ENCODE measurements at places on chromosomes 7 and 10.

GRCh38 chr7:123864436-123864835, 19.5 kb downstream of the HYAL4 start:
- DNase-seq = no peak

GRCh38 chr10:31138026-31138553, 106.4 kb upstream of the ZNF438 start:
- DNase-seq = no peak

DNA sequence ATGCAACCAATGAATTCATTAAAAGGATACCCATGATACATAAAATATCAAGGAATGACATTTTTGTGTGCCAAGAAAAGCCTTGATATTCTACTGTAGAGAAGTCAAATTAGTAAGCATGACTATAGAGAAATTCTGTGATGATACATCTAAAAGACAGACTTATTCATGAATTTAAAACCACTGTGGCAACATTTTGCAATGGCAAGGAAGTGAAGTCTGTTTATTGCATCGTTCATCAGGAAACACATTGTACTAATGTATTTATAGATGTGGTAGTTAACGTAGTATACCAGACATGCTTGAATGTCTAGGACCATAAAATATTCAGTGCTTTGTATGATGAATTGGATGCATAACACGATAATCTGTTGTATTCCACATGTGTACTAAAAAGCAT, 9.3 kb upstream of the CLEC5A start:
- DNase-seq = no peak

DNA sequence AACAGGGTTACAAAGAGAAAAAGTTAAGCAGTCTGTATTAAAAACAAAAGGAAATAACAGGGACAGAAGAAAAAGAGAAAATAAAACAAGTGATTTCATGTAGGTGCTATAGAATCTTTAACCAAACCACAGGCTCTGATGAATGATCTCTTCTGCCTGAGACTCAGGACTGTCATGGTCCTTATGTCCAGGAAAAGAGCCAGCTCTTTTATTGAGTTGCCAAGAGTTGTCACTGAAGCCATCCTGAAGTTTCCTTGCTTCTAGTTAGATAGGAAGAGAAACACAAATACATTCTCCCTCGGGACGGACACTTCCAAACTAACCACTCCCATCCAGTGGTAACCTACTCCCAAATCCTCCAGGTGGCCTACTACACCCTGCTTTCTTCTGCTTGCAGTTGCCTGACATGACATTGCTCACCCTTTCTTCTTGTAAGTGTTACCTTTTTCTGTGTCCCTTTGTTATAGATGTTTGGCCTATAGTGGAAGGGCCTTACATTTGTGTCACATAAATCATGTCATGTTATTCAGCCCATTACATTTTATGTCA, 346.7 kb downstream of the NRG3 start:
- no peak for DNase-seq

DNA sequence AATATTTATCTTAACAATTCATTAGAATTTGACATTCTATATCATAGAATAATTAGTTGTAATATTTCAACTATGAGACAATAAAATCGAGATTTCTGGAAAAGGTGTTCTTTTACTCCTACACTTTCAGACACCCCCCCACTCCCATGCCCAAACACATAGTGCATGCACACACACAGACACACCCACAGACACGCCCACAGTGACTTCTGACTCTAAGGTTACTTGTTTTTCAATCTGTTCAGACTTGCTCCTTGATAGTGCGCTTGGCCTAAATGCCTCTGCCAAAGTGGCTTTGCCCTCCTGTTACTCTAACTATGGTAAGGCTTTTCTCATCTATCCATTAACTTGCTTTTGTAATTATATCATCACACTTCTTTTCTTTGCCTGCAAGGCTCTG, 144.0 kb upstream of the PPP1R3A start:
- DNase-seq = no peak

DNA sequence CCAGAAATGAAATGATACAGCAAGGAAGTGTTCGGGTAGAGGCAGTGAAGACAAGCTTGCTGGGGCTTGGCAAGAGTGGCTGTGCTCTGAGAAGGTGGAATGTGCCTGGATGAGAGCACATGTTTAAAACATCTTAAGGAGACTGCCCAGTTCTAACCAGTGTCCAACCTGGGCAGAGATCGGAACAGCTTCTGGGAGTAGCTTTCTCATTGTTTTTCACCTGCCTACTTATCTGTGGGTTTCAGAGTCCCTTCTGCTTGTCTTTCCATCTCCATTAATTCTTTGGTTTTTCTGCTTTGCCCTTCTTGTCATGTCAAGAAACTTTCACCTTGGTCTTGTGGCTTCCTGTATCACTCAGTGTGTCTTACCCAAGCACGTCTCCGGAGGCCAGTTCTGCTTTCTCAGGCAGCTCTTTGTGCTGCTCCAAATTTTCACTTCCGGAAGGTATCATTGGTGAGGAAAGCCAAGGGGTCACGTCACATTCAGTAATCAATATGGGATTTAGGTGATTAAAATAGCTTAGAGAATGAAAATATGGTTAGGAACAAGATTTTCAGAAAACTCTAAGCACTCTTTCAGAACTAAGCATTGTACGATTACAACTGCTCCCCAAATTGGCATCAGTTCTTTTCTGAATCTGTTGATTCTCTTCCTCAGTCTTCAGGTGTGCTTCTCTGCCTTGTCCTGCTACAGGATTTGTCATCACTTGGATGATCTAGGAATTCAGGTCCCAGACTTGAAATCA, 5.5 kb upstream of the LAMB4 start:
- peak; percentile 28 for DNase-seq

DNA sequence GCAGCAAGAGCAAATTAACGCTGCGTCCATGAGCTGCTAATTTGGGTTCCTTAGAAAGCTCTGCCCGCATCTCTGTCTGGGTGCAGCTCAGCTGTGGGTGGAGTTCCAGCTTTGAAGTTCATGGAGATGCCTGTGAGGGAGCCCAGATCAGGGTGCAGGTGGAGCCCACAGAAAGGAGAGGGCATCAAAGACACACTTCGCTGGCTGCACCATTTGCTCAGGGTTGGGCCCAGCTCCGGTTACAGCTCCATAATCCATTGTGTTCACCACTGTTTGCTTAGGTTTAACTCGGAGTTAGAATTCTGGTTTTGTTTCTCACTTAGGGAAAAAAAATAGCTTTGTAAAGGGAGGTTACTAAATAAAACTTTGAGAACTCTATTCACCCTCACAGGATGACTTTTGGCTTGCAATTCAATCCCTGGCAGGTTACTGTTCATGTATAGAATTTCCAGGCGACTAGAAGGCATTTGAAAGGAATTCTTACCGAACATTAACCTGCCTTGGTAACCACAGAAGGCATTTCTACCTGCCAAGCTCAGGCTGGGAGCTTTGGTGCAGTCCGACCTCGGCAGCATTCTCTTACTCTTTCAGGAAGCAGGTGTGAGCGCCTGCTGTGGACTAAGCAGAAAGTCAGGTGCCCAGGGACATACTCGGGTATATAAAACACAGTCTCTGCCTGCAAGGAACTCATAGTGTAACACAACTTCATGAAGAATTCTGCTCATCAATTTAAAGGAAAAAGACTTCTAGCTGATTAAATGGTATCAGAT, 179.5 kb upstream of the RNF32 start:
- no peak for DNase-seq

- DNase-seq = no peak
These were observed 81.3 kb downstream of the CDK6 start for GRCh38 chr7:92754919-92755581.

GRCh38 chr7:127794551-127794950, 142.6 kb downstream of the SND1 start:
- DNase-seq = no peak

- DNase-seq = no peak
These were observed 290.7 kb downstream of the TCERG1L start for GRCh38 chr10:131020775-131021174.

GRCh38 chr7:95599069-95599468, 2.8 kb upstream of the PDK4 start:
- no peak for DNase-seq

DNA sequence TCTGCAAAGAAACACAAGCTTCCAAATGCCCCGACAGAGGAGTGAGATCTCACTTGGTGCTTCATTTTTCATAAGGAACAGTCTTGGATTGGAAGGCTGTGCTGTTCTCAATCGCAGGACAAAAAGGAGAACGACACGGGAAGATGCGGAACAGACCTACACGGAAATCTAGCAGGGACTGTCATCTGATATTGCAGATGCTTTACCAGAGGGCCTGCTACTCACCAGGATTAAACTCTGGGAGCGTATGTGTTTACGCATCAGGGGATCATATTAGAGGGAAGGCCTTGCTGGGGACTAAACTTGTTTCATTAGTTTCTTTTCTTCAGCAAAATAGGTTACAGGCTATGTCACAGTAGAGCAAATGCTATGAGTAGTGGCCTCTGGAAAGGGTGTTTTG, 82.8 kb upstream of the EEPD1 start:
- DNase-seq = no peak

- no peak for DNase-seq
These were observed 852.0 kb upstream of the PHF14 start for GRCh38 chr7:10121631-10122030.

GRCh38 chr7:132300599-132301277, 275.5 kb downstream of the PLXNA4 start:
- no peak for DNase-seq

- DNase-seq = no peak
These were observed 16.3 kb downstream of the VSTM4 start for GRCh38 chr10:49099046-49099445.

- DNase-seq = no peak
These were observed 132.7 kb upstream of the CXCL12 start for GRCh38 chr10:44517635-44518034.

- no peak for DNase-seq
These were observed 204.1 kb downstream of the EBF3 start for GRCh38 chr10:129760003-129760315.

DNA sequence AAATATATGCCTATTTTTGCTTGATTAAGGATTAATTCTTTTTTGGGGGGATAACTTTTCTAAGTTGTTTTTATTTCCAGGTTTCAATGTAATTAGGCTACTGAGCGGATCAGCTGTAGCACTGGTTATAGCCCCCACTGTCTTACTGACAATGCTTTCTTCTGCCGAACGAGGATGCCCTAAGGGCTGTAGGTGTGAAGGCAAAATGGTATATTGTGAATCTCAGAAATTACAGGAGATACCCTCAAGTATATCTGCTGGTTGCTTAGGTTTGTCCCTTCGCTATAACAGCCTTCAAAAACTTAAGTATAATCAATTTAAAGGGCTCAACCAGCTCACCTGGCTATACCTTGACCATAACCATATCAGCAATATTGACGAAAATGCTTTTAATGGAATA, 1.0 kb downstream of the LRRTM3 start:
- no peak for DNase-seq

- DNase-seq = no peak
These were observed 54.6 kb downstream of the AFAP1L2 start for GRCh38 chr10:114349522-114350215.

- DNase-seq = no peak
These were observed 16.3 kb upstream of the GLI3 start for GRCh38 chr7:42253316-42253715.

GRCh38 chr10:17272648-17273047, 44.6 kb downstream of the VIM start:
- no peak for DNase-seq

DNA sequence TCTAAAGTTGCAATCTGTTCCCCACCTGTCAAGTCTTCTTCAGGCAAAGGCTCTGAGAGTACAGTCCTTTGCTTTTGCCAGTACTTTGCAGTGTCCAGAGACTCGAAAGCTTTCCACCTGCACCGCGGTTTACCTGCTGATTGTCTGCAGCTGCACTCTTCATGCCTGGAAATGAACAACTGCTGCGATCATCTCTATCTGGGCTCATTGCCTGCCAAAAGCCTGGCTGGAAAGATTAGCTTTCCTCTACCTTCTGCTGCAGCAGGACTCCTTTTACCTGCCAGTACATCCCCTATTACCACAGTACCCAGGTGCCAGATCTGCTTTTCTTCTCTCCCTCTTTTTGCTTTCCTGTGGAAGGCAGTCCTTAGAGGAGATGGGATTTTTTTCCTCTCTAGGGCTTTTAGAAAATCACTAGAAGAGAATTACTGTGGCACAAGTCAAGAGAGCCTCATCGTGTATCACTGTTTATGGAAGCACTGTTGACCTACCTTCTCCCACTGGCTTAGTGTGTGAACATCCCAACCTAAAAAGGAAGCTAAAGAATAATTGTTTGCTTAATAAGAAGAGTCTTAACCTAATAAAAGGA, 2.2 kb downstream of the STRIP2 start:
- no peak for DNase-seq

GRCh38 chr7:157540606-157541294, 203.9 kb downstream of the DNAJB6 start:
- no peak for DNase-seq

GRCh38 chr7:88185650-88186049, 34.2 kb downstream of the SRI start:
- DNase-seq = no peak

DNA sequence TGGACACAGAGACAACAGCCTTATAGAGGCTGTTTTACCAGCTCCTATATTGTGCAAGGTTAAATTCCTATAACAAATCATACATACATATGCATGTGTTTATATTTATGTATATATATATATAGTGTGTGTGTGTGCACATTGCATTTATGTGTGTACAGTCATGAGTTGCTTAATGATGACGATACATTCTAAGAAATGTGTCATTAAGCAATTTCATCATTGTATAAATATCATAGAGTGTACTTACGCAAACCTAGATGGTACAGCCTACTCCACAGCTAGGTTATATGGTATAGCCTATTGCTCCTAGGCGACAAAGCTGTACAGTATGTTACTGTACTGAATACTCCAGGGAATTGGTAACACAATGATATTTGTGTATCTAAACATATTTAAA, 30.1 kb upstream of the TNKS2 start:
- no peak for DNase-seq

- no peak for DNase-seq
These were observed 46.1 kb upstream of the FMC1 start for GRCh38 chr7:139294951-139295575.

DNA sequence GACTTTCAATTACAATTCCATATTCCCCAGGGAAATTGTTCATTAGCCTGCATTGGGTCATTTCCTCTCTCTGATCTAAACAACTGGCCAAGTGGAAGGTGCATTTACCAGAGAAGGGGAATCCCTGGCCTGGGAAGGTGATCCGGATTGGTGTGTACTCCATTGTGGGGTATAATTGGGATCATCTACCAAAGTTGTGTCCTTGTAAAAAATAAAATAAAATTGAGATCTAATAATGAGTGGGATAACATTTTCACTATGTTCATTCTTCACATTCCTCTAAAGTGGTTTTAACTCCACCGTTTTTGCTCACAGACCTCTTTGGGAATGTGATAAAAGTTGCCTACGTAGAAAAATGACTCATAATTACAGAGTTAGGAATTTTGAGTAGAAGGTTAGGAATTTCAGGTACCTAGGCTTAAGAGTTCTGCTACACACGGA, 22.8 kb downstream of the ARL5B start:
- DNase-seq = no peak

- no peak for DNase-seq
These were observed 10.1 kb downstream of the NPC1L1 start for GRCh38 chr7:44530990-44531389.

GRCh38 chr7:1232623-1233332, at the start of gene UNCX:
UNCX (plus strand) TSS chr7:1232872; CDS start chr7:1233018, 146 bp downstream.
- DNase-seq = no peak

Measured in CD4-positive, alpha-beta T cell treated with Interleukin-10 for 1 hour (primary cell).